Left renal cortex interstitium (tissue), 4 donors: ENCODE measurements at places on chromosomes 2 and 18. TPM values are rescaled to one million over a fixed set of nuclear protein-coding genes. Genes with fewer than 3 reads are reported as not detected.

Gene TEKT4
- 0.20 TPM for polyA plus RNA-seq

Gene HMSD
- polyA plus RNA-seq = 1.2 TPM

Gene BIN1
- 130 TPM for polyA plus RNA-seq

Gene NXPH2
- 5.4 TPM for polyA plus RNA-seq

Gene KCNK3
- 1.1 TPM for polyA plus RNA-seq

DNA sequence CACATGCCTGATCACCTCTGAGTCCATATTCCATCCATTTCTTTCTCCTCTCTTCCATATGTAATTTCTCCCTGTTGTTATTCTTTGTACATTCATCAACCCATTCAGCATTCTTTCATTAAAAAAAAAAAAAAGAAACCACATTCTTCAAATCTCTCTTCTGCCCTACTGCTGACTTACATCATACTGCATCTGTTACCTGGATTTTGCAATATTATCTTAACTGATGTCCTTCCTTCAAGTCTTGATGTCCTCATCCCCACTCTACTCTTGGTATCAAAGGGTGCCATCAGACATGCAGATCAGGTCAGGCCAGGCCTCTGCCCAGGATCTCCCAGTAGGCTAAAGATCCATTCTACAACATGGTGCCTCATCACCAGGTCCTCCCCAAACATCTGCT, 90.6 kb downstream of the SGPP2 start:
- DNase-seq = no peak

DNA sequence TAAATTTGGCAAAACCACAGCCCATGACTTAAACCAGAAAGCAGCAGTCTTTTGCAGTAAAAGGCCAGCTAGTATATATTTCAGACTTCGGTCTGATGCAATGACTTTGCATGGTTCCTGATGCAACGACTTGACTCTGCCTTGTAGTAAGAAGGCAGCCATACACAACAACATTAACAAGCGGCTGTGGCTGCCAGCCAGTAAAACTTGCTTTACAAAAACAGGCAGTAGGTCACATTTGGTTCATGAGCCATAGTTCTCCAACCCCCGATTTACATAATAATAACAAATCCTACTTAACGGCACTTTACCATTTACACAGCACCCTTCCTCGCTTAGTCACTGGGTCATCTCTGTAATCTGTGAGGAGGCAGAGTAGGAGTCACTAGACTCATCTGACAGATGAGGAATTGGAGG, 410.3 kb downstream of the LRATD1 start:
- DNase-seq = no peak

DNA sequence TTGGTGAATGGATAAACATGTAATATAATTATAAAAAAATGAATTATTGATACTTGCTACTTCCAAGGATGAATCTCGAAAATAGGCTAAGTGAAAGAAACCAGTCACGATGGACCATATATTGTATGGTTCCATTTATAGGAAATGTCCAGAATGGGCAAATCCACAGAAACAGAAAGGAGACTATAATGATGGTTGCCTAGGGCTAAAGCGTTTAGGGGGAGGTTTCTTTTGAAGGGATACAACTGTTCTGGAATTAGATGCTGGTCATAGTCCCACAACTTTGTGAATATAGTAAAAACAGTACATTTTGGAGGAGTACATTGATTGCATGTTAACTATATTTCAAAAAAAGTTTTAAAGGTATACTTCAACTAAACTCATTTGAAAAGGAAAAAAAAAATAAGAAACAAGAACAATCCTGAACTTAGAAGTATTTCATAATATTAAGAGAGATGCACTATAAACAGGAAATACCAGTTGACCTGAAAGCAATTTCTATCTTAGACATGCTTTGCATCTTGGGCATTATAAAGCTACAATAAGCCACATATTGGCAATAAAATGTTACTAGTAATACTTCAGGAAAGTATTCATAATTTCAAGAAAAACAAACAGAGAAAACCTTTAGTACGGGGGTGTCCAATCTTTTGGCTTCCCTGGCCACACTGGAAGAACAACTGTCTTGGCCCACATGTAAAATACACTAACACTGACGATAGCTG, 130.0 kb downstream of the C2orf74 start:
- DNase-seq = no peak

DNA sequence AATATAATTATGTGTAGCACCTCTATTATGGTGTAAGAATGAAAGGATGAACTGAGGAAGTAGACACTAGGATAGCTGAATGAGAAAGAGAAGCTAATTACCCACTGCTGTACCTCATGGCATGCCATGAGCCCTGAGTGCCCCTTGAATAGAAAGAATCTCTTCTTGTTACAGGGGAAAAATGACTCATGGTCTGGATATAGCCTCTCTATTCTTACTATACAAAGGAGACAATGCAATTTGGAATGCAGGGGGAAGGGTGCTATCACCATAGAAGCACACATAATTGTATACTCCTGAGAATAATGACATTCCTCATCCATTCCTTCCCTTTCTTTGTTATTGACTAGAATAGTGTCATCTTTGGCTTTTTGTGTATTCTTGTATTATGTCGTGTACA, 385.2 kb downstream of the CDH7 start:
- DNase-seq = no peak

DNA sequence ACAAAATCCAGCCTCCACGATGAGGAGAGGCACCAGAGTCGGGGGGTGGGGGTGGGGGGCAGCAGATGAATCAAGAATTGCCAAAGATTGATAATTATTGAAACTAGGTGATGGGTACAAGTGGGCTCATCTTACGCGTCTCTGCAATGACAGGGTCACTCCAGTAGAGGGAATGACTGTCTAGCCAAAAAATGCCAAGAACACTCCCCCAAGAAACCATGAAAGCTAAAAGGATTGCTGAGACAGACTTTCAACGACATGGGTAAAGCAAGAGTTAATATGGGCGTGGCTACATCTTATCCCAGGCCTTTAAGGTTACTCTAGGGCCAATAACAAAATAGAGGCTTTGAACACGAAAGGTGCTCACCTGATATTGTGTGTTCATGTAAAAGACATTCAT, 86.5 kb downstream of the STK39 start:
- no peak for DNase-seq

GRCh38 chr2:150690261-150690660, 202.8 kb upstream of the RND3 start:
- DNase-seq = no peak

GRCh38 chr2:225683258-225683657, 283.7 kb downstream of the NYAP2 start:
- no peak for DNase-seq

GRCh38 chr2:208350610-208351009, 56.0 kb upstream of the PTH2R start:
- DNase-seq = no peak

- DNase-seq = no peak
Observed at GRCh38 chr2:25303633-25304236, 38.0 kb downstream of the DNMT3A start.

DNA sequence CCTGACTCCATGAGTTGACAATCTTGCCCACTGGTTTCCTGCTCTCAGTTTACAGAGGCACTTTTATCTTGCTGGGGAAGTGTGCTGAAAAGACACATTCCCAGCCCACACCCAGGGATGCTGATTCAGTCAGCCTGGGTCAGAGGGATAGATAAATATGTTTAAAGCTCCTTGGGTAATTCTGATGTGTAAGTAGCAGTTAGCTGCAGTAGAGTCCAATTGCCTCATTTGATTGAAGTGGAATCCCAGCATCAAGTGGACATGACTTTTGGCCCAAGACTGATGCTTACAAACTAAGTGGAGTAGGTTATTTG, 29.4 kb downstream of the PSD4 start:
- DNase-seq = no peak
